ENCODE measurements at places on chromosomes 5 and 9. TPM values are rescaled to one million over a fixed set of nuclear protein-coding genes. Genes with fewer than 3 reads are reported as not detected.

SUB1 gene
- total RNA-seq = 326 TPM

SPINK1 gene
- total RNA-seq = not detected

SH3TC2 gene
- 5.1 TPM for total RNA-seq

FOXD4L4 gene
- not detected for total RNA-seq

PTPDC1 gene
- 1.9 TPM for total RNA-seq

LMNB1 gene
- total RNA-seq = 206 TPM

PPIC gene
- 21.9 TPM for total RNA-seq

MOB3B gene
- not detected for total RNA-seq

DBH gene
- not detected for total RNA-seq

PCDHA5 gene
- 2.5 TPM for total RNA-seq

Data from Caki2 (cell line).